LoVo (cell line): ENCODE measurements at places on chromosomes 3 and 15.
A peak's percentile ranks its signal among the peaks of the same experiment; 100 is the strongest.

DNA sequence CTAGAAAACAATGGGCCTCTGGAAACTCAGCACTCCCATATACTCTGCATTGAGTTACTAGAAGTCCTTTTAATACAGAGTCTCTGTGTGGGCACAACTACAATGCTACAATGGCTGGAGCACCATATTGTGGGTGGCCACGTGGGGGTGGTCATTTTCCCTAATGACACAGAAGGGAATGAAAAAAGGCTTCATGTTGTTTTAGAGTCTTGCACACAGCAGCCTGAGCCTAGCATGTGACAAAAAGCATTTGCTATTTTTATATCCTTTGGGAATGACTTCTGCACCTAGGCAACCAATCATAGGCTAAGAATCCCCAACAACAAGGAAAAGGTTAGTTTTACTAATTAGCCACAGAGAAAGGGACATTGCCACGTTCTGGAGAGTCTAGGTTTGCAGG is 120.6 kb downstream of the PPM1L start:
- no peak for DNase-seq

DNA sequence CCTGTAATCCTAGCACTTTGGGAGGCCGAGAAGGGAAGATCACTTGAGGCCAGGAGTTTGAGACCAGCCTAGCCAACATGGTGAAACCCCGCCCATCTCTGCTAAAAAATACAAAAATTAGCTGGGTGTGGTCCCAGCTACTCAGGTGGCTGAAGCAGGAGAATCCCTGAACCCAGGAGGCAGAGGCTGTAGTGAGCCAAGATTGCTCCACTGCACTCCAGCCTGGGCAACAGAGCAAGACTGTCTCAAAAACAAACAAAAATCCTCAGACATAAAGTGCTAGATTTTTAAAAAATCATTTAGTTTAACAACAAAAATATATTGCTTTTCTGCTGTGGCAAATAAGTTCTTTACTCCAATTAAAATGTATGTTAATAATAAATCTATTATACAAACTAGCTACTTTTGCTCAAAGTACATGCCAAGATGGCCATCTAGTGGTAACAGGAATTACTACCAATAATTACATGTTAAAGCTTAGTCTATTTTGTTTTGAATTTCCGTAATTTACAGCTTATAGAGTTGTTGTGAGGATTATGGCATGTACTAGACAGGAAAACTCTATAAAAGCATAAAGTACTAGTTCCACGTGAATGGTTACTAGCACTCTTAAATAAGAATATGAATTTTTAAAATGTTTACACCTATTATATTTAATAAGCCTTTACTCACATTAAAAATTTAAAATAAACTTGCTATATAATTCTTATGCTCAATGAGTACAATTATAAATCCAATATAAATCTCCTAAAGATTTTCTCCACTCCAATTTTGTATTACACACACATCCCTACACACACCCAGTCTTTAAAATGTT is 39.0 kb downstream of the GABPB1 start:
- peak; percentile 61 for DNase-seq

GRCh38 chr3:157069406-157069805 is 90.5 kb downstream of the CCNL1 start:
- no peak for DNase-seq

DNA sequence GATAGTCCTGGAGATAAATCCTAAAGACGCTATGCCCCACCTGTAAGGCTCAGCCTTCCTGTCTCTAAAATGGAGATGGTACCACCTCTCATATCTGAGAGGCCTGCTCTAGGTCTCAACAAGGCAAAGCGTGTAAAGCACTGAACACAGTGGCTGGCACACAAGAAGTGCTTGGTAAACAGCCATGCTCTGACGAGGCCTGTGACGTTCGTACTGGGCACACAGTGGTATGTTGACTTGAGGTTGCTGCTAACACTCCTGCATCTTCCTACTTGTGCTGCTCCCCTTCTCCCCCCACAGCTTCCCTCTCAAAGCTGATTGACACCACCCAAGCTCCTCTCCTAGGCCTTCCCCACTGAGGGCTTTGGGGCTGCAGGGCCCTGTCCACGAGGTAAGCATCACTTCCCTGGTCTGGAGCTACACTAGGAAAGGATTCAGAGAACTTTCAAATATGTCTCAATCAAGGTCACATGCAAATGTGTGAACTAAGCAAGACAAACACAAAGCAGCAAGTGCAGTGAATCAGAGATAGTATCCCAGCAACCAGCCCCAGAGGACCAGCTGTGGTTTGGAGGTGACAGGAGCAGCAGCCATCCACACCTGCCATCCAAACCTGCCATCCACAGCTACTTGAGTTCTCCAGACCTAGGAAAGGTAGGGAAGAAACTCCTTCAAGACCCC is 177.5 kb downstream of the STT3B start:
- DNase-seq, result no peak

- no peak for DNase-seq
Observed at GRCh38 chr15:63800241-63800640, 33.5 kb downstream of the HERC1 start.
